AML-193 (cell line): ENCODE measurements at places on chromosomes 5 and 9.
A peak's percentile ranks its signal among the peaks of the same experiment; 100 is the strongest.

DNA sequence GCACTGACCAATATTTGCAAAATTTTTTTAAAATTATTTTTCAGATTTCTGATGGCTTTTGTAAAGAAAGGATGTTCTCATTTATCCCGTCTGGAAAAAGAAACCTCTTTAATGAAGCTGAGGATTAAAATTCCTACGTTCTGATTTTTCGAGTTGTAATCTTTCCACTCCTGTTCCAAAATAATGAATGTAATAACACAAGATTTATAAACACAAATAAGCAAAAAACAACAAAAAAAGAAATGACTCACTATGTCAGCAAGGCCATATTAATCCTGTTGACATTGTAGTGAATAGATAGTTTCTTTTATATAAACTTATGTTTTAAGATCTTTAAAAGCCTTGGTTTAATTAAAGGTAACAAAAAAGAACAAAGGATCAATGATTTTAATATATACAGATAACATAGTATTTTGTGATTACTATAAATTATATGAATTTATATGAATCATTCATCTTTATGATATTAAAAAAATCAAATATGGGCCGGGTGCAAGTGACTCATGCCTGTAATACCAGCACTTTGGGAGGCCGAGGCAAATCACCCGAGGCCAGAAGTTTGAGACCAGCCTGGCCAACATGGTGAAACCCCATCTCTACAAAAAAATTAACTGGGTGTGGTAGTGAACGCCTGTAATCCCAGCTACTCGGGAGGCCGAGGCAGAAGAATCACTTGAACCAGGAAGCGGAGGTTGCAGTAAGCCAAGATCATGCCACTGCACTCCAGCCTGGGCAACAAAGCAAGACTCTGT is 336.6 kb upstream of the DAB2 start:
- no peak for DNase-seq

DNA sequence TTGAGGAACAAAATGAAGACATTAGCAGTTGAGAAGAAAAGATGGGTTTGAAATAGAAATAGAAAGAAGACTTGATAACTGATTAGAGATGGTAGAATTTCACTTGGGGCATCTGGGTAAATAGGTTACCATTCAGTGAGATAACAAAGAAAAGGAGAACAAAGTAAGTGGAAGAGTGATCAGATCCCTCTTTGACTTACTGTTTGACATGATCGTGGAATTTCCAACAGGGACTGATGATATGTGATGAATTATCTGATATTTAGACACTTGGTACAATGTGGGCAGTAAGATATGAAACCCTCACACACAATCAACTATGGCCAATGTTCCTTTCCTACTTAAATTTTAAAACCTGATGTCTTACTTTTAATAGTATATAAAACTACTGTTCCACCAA is 70.1 kb upstream of the STARD4 start:
- DNase-seq, result no peak

DNA sequence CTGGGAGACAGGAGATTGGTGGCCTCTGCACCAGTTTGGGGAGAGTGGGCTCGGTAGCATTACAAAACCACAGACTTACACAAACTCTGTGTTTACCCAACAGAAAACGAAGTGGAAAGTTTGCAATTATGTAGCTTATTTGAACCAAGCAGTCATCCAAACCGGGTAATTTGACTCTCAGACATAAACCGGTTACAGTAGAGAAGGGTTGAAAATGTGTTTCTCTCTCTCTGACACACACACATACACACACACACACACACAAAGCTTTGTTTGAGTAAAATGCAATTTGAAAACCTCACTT is 97.1 kb upstream of the ZNF608 start:
- DNase-seq, result no peak

DNA sequence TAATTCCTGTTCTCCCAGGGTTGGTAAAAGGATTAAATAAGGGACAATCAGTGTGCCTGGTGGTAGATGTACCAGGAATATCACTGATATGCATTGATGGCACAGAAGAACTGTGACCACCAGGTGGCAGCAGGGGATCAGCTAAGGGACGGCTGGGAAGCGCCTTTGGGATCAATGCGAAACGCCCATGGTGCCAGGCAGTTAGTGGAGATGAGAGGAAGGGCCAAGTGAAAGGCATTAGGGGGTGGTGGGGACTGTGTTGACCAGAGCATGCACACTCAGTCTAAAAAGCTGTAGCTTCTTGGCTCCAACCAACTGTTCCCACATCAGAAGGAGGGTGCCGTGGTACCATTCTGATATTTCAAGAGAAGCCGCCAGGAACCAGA is 55.6 kb downstream of the ARHGEF37 start:
- peak; percentile 25 for DNase-seq

GRCh38 chr9:14497476-14497875 is 183.5 kb upstream of the NFIB start:
- no peak for DNase-seq

GRCh38 chr5:167140548-167141291 is 1150.7 kb upstream of the WWC1 start:
- DNase-seq, result no peak

GRCh38 chr9:36938617-36939016 is 95.5 kb downstream of the PAX5 start:
- DNase-seq, result no peak

DNA sequence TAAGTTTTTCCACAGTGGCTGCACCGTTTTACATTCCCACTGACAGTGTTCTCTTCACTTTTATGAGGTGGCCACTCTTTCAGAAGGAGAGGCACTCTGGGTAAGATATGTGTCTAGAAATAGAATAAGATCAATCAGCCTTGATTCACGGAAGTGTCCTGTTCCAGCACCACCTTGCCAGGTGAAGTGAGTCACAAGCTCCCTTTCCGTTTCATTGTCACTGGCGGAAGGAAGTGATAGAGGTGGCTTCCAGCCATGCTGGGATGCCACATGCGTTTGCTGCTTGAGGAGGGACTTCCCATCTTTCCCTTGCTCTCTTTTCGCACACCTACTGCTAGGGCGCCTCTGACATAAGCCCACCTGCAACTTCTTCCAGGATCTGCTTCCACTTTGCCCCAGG is 217.1 kb downstream of the PIK3R1 start:
- DNase-seq, result no peak

GRCh38 chr5:88675168-88675707 is 207.7 kb downstream of the MEF2C start:
- no peak for DNase-seq

GRCh38 chr5:2136728-2137333 is 254.1 kb upstream of the IRX4 start:
- DNase-seq, result no peak

- no peak for DNase-seq
These were observed 39.4 kb downstream of the KDM3B start for GRCh38 chr5:138391859-138392386.

GRCh38 chr9:113886466-113886865 is 10.4 kb downstream of the ZNF618 start:
- DNase-seq, result no peak

GRCh38 chr5:175478008-175478383 is 364 bp upstream of the SFXN1 start:
- DNase-seq, result no peak

DNA sequence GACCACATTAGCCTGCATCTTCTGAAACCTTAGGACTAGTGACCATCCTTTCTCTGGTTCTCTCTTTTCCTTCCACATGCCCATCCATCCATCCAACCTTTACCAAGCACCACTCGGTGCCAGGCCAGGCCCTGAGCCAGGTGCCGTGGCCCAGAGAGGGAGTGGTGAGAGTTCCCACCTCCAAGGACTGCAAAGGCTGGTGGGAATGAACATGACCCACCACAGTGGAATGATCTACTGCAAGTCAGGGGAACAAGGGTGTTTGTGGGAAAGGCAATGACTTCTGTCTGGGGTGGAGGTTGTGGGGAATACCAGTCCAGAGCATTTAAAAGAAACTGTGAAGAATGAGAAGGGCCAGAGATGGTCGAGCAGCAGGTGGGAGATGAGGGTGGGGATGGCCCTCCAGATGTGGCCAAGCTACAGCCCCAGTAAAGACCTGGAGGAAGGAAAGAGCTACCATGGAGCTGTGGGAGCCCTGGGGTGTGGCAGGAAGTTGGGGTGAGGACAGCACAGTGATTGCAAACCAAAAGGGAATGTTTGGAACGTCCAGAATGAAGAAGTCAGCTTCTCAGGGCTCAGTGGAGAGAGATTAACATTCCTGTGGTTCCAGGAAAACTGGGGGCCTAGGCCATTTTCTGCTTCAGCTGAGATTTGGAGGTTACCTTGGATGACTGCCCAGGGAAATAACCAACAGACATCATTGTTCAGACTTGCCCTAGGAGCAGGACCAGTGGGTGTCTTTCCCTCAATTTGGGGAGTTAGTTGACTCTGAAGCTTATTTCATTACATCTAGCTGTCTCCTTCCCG is 30.7 kb upstream of the CORO2A start:
- no peak for DNase-seq

DNA sequence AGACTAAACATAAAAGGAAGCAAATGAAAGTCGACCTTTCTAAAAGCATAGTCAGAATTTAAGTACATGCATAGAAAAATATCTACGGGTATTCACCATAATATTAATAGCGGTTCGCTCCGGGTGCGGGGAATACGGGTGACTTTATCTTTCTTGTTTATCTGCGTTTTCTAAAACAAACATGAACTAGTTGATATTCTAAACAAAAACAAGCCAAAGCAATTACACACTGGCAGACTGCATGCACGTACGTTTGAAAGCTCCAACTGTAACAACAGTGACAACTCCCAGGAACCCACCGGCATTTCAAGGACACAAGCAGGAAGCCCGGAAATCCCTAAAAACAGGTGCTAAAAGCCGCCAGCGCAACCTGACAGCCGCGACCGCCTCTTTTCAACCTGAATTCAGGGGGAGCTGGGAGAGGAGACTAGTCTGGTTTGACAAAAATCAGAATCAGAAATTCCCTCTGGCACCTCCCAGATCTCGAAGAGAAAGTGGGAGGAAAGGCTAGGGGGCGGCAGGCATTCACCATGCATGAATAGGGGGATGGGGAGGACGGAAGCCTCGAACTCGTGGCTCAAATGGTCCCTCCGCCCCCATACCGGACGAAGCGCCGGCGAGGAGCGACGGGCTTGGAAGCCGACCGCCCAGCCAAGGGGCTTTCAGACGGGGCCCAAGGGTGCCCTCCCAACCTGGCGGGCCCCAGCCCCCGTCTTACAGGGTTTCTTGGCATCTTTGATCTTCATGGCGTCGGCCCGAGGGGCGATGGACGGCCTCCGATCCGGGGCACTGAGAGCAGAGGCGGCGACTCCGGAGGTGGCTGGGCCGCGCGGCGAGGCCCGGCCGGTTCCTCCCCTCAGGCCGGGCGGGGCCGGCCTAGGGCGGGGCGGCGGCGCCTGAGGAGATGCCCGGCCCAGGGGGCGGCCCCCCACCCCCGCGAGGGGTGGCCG is at the start of gene PANK3:
TSS of gene PANK3 (minus strand) at position 831 of the 950 bp plus-strand sequence. CDS start at position 746, 85 bp downstream.
- peak; percentile 31 for DNase-seq

DNA sequence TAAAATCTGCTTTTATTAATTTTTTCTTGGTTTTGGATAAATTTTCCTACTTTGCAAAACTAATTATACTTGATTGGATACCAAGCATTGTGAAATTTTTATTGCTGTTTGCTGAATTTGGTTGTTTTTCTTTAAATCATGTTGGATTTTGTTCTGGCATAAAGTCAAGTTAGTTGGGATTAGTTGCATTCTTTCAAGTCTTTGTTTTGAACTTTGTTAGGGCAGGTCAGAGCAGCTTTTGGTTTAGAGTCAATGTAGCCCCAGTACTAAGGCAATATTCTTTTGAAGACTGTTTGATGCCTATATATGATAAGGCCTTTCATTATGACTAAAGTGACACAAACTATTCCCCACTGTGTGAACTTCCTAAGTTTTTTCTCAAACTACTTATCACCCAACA is 531.1 kb downstream of the RASEF start:
- DNase-seq, result no peak

DNA sequence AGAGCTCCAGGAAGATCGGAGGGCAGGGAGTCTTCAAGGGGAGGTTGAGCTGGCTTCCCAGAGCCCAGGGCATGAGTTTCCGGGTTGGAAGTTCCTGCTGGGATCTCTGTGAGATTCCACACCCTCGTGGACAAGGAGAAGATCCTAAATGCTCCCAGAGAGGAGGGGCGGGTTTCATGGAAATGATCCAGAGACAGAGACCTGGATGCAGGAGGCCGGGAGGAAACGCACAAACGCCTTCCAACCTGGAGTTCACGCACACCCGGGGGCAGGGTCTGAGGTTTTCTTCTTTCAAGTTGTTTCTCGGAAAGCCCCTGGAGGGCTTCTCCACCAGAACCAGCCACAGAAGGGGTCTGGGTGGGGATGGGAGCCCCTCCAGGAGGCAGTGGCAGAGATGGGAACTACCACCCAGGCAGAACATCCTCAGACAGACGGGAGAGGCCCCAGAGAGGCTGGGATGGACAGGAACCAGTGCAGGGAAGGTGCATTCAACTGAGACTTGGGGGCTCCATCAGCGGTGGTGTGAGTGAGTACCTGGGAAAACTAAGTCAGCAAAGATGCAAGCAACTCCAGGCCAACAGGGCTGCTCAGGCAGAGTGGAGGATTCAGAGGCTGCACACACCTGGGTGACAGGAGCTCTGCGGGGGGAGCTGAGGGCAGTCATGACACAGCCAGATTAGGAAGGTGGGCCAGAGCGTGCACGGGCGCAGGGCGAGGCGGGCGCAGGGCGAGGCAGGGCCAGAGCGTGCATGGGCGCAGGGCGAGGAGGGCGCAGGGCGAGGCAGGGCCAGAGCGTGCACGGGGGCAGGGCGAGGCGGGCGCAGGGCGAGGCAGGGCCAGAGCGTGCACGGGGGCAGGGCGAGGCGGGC is 52.1 kb upstream of the EXOC3 start:
- no peak for DNase-seq

DNA sequence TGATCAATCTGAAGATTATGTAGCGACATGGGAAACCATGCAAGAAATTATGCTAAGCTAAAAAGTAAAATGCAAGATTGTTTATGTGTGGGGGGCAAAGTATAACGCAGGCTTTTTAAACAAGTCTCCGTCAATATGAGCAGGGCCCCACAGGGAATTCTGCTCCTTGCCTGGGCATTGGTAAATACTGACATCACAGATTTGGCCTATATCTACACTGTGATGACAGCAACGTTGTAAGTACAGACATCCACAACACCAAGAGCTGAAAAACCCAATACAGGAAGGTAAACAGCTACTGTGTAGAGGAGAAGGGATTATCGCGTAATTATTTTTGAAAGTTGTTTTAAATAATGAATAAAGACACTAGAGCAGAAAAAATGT is 74.5 kb upstream of the SLC25A51 start:
- DNase-seq, result no peak

DNA sequence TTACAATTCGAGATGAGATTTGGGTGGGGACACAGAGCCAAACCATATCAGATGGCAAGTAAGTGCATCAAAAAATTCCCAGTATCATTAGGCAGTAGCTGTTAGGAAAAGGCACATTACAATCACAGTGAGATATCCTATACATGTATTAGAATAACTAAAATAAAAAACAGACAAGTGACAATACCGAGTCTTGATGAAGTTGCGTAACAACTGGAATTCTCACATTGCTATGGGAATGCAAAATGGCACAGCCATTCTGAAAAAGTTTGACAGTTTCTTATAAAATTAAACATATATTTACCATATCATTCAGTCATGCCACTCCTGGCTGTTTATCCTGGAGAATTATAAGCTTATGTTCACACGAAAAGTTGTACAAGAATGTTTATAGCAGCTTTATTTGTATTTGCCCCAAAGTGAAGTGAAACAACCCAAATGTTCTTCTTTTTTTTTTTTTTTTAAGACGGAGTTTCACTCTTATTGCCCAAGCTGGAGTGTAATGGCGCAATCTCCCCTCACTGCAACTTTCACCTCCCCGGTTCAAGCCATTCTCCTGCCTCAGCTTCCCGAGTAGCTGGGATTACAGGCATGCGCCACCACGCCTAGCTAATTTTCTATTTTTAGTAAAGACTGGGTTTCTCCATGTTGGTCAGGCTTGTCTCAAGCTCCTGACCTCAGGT is 93.1 kb upstream of the TLE1 start:
- DNase-seq, result no peak
